ENCODE measurements at places on chromosomes 4 and X.

- DNase-seq: no peak
Measured at GRCh38 chr4:150960079-150960478, 55.0 kb downstream of the LRBA start.

GRCh38 chr4:81375745-81376144 is 96.0 kb downstream of the RASGEF1B start:
- no peak for DNase-seq

- no peak for DNase-seq
Measured at GRCh38 chrX:16778545-16778944, 7.7 kb upstream of the TXLNG start.

DNA sequence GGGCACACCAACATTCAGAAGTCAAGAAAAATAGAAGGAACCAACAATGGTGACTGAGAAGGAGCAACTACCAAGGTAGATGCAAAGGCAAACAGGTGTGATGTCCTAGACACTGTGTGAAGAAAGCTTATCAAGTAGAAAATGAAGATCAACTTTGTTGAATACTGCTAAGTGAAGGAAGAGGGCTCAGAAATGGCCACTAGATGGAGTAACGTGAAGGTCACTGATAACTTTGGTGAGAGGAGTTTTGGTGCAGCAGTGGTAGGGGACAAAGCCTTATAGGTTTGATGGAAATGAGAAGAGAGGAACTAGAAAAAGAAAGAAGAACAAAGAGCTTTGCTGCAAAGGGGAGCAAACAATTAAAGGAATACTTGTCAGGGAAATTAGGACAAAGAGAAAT is 23.5 kb downstream of the OTC start:
- no peak for DNase-seq

DNA sequence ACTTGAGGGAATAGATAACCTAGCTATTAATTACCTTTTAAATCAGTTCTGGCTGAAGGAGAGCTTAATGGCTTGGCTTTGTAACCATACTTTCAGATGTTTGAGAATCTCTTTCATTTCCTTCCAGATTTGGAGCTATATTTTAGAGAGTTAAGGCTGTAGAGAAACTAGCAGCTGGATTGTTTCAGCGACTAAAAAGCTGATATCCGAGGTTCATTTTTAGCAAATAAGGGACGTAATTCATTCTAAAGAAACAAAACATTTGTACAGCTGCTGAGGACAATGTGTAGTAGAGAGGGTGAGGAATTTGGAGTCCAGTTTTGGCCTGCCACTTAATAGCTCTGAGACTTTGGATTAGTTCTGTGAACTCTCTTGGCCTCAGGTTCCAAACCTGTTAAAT is 12.2 kb downstream of the OSTC start:
- DNase-seq: no peak

- no peak for DNase-seq
Measured at GRCh38 chr4:14143892-14144291, 516.4 kb upstream of the BOD1L1 start.

DNA sequence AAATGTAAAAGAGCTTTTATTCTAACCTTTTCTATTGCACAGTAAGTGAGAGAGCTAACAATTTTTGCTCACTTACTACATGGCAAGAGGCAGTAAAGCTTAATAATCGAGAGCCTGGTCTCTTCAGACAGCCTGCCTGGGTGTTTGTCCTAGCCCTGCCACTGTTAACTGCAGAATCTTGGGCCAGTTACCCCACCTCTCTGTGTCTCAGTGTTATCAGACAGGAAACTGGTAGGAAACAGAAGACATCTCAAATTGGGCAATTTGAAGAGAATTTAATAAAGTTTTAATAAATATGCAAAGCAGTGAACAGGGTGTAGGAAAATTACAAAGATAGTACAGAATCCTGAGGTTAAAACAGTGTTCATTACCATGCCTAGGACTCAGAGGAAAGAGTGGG is 13.4 kb downstream of the STAP1 start:
- no peak for DNase-seq

DNA sequence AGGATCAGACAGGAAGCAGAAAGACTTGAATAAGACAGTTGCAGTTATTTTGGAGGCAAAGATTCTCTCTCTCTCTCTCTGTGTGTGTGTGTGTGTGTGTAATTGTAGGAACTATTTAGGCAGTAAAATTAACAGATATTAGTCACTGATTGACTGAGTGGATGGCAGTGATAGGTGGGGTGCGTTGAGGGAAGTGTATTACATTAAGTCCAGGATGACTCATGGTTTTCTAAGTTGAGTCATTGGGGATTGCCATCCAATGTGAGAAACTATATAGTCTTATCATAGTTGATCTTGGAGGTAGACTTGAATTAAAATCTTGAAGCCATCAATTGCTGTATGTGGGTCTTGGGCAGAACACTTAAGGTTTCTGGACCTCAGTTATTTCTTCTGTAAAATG is 75.4 kb downstream of the AR start:
- DNase-seq: no peak

GRCh38 chr4:184848510-184848909 is 22.7 kb upstream of the ACSL1 start:
- DNase-seq: no peak

GRCh38 chrX:15448010-15448639 is 45.0 kb downstream of the PIR start:
- no peak for DNase-seq

GRCh38 chrX:125203737-125204578 is 115.7 kb upstream of the TEX13C start:
- no peak for DNase-seq

DNA sequence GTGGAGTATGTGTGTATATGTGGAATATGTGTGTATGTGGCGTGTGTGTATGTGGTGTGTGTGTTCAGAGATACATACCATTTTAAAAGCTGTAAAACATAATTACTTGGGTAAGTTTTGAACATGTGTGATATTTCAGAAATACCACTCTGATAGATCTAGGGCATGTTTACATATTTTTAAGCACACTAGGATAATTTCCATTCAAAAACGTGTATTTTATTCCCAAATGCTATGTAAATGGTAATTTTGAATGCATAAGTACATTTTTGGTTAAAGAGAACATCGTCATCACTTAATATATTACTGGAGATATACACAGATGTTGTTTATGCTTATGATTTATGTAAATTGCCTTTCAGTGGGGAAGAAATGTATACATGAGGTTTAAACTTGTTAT is 34.7 kb upstream of the SHISA3 start:
- DNase-seq: no peak

DNA sequence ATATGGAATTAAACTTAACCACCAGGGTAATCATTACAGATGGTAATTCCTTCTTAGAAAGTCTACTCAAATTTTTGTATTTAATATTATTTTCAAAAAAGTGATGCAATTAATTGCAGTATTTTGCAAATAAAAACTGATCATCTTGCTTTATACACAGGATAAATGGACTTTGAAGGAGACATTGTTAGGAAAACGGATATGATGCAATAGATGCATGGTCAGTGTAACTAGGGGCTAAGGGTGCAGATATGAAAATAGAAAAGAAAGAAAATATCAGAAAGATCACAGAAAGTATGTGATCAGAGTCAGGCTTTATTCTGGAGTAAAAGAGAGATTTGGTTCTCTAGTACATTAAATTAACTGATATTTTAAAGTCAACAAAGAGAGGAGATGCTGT is 401.7 kb downstream of the TLL1 start:
- no peak for DNase-seq

- DNase-seq: no peak
Measured at GRCh38 chr4:166140951-166141350, 267.9 kb downstream of the TLL1 start.

DNA sequence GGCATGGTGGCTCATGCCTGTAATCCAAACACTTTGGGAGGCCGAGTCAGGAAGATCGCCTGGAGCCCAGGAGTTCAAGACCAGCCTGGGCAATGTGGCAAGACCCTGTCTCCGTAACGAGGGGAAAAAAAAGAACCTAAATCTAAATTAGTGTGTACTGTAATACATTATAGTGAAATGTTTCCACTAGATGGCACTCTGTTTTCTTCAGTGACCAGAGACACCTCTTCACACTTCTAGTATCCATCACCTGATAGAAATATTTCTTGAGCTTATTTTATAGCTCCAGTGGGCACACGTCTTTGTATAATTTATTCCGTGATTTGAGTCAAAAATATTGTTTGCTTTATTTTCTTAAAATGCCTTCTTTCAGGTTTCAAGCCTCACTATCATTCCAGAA is 600.9 kb upstream of the DIPK2B start:
- DNase-seq: no peak

GRCh38 chr4:156838761-156839160 is 132.8 kb downstream of the PDGFC start:
- no peak for DNase-seq

- no peak for DNase-seq
Measured at GRCh38 chrX:41386222-41386990, 52.4 kb downstream of the DDX3X start.

- DNase-seq: no peak
Measured at GRCh38 chr4:147927377-147928137, 195.7 kb downstream of the ARHGAP10 start.

- DNase-seq: no peak
Measured at GRCh38 chr4:173827707-173828106, 297.7 kb upstream of the HAND2 start.
